ENCODE measurements at places on chromosomes 3 and 15.

GRCh38 chr15:55361048-55361447 lies 42.0 kb downstream of the PIGB start:
- DNase-seq = no peak

GRCh38 chr3:177906126-177906511 lies 630.1 kb upstream of the KCNMB2 start:
- DNase-seq = peak; percentile 42

GRCh38 chr3:133460809-133461208 lies 61.0 kb downstream of the BFSP2 start:
- DNase-seq = no peak

GRCh38 chr15:80266113-80266512 lies 14.1 kb upstream of the CTXND1 start:
- no peak for DNase-seq

- DNase-seq = no peak
These were observed 63.3 kb downstream of the ABHD5 start for GRCh38 chr3:43753741-43754715.

- DNase-seq = no peak
These were observed 20.3 kb upstream of the NRROS start for GRCh38 chr3:196619223-196619622.

GRCh38 chr3:125605756-125606155 lies 10.5 kb upstream of the OSBPL11 start:
- no peak for DNase-seq

- DNase-seq = no peak
These were observed 16.3 kb downstream of the SLC9A9 start for GRCh38 chr3:143831994-143832393.

DNA sequence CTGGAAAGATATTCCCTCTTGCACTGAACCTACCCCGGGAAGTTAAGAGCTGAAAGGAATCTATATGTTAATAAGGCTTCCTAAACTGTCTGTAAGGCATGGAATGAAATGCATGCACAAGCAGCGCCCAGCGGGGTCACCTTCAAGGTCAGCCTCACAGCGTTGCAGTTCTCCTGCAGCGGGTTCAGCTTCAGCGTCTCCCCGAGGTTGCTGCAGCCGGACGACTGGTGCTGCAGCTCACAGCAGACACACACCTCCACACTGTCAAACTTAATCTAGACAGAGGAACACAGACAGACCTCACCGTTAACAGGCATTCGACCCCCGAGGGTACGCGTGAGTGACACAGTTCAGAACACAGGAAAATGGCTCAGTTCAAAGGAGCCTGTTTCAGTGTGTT lies 73.3 kb downstream of the NSMCE3 start:
- no peak for DNase-seq

DNA sequence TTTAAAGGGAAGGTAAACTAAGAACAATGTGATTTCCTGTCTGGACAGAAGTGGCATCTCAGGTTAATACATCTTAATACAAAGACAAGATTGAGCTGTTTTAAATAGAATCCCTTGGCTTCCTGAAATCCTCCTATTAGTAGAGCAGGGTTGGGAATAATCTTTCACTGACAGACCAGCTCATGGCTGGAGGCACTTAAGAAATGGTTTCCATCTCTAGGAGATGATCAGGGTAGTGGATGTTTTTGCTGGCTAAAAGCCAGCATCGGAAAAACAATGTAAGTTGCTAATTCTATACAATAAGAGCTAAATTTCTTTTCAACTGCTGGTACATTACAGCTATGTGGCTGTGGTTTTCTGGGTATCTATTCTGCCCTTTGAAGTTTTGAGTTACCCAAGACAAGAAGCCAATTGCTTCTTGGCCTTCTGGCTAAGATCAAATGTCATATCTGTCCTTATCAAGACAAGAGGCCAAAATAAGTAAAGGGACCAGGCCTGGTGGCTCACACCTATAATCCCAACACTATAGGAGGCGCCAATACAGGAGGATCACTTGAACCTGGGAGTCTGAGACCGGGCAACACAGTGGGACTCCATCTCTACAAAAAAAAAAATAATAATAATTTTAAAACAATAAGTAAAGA lies 49.6 kb downstream of the SHQ1 start:
- DNase-seq = no peak

DNA sequence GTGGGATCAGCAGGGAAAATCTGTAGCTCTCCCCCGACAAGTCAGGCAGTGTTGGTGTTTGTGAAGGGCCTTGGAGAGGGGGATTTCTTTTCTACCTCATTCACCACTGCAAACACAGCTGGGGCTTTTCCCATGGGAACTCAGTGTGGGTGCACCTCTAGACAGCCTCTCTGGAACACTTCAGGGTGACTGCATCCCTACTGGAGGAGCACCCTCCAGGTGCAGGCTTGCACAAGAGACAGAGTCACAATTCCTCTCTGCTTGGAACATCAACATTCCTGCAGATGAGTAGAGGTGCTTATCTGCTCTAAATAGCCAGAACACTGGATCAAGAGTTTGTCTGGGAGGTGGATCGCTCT lies 72.7 kb upstream of the AKAP13 start:
- DNase-seq = no peak

DNA sequence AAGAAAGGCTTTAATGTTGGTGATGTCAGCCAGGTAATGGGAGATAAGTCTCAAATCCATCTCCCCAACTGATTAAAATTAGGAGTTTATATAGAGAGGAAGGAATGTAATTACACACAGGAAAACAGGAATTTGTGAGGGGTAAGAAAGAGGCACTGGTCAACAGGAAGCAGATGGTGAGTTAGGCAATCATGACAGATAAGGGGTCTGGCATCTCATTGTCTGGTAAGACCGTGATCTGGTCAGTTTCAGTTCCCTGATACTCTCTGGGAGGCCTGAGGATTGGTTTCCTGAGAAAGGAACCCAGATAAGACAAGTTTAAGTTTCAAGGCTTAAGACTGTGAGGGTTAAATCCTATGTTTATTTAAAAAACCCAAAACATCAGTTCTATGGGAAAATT lies 414.7 kb upstream of the ARRDC4 start:
- DNase-seq = no peak

- no peak for DNase-seq
These were observed 442.9 kb downstream of the EDEM1 start for GRCh38 chr3:5630406-5630805.

DNA sequence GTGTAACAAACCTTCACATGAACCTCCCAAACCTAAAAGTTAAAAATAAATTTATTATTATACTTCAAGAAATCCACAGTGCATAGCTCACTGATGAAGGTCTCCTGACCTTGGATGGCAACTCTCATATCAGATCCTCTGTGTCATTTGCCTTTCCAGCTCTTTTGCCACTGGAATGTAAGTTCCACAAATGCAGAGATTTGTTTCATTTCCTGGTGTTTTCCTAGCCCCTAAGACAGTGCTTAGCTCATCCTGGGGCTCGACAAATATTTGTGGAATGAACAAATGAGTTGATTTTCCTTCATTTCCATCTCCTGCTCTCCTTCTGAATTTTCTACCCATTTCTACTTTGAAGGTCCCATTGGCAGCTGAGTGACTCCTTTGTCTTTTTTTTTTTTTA lies 56.0 kb downstream of the FRMD4B start:
- DNase-seq = no peak

DNA sequence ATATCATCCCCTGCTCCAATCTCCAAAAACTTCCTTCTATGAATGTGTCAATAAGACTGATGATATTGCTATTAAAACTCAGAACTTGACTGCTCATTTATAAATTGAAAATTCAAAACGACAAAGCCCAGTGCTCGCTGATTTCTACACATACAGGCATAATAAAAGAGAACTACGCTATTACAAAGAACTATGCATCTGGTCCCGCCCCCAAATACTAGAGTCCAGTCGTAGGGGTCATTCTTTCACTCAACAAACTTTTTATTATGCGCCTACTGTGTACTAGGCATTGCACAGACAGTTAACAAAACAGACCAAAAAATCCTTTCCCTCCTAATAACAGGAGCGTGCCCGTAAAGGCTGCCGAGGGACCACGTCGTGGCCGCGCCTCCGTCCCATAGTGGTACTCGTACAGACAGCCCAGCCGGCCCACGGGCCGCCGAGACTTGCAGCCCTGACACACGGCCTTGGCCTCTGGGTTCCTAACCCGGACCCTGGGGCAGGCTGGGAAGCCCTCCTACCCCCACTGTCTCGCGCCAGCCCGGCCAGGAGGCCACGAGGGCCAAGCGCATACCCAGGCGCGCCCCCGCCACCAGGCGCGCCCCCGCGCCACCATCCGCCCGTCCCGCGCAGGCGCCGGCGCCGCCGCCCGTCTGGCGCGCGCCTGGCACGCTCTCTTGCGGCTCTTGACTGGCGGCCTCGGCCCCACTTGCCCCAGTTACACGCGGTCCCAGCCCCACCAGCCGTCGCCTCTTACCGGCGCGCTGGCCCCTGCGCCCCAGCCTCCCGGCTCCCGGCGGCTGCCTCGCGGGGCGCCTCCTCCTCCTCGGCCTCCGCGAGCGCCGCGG lies 757 bp downstream of the AVEN start:
- DNase-seq = peak; percentile 45

GRCh38 chr15:101495334-101496197 lies 6.1 kb upstream of the PCSK6 start:
- peak; percentile 18 for DNase-seq

GRCh38 chr3:141087076-141087777 lies 36.1 kb downstream of the SPSB4 start:
- DNase-seq = no peak

GRCh38 chr3:168453623-168454022 lies 357.9 kb upstream of the GOLIM4 start:
- DNase-seq = no peak

- DNase-seq = no peak
These were observed 35.2 kb downstream of the FAM81A start for GRCh38 chr15:59473226-59473625.

- DNase-seq = no peak
These were observed 243.4 kb downstream of the VPS13C start for GRCh38 chr15:61816856-61817255.

DNA sequence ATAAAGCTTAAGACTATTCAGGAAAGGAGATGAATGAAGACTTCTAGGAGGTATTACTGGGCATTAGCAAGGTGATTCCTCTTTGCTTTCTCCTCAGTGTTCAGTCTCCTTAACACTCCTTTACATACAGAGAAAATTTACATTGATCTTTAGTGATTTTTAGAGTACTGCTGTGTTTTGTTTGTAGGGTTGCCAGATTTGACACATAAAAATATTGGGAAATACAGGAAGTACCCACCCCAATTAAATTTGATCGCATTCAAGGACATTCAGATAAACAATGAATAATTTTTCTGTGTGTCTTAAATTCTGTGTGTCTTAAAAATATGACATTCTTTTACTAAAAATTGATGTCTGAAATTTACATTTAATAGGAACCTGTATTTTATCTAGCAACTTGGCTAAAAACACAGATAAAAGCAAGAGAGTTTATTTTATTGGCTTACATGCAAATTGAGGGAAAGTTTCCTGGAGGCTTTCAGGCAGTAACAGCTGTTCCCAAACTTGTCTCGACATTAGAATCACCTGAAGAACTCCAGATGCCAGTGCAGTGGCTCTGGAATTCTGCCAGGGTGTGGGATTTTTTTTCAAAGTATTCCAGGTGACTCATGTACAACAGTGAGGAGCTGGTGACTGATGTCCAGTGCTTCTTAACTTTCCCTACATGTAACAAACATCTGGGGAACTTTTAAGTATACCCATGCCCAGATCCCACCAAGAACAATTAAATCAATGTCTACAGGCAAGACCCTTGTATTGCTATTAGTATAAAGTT lies 23.4 kb upstream of the PLOD2 start:
- no peak for DNase-seq

GRCh38 chr15:81433462-81433861 lies 59.4 kb upstream of the TMC3 start:
- no peak for DNase-seq

DNA sequence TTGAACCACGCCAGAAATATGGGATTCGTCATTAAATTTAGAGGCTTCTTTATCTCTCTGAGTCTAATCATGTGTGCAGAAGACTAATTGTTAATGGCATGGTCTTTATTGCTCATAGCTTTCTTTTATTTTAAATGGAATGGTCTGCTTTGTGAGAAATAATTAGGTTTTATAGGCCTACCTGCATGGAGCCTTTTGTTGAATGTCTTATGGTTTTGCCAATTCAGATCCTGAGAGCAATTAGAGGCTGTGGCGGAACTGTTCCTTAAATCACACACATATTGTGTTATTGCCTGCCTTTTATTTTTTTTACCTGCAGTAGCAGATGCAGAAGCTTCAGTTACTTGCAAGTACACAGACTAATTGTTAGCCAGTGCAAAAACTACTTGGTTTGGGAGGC lies 306.2 kb downstream of the NLGN1 start:
- DNase-seq = no peak

GRCh38 chr3:69299344-69299743 lies 86.5 kb downstream of the FRMD4B start:
- no peak for DNase-seq

DNA sequence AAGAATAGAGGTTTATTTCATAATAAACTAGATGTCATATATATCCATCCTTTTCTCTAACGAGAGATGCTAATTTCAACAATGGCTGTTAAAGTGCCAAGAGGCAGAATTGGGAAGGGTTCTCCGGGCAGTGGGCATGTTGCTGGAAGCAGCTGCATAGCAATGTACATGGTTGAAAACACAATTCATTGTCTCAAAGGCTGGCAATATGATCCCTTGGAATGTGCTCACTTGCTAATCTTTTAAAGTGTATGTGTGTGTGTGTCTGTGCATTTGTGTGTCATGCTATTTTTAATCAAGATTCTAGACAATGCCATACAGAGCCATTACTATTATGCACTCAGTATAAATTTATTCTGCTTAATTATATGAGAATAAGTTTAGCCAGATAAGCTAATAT lies 1020.3 kb downstream of the NAALADL2 start:
- no peak for DNase-seq

DNA sequence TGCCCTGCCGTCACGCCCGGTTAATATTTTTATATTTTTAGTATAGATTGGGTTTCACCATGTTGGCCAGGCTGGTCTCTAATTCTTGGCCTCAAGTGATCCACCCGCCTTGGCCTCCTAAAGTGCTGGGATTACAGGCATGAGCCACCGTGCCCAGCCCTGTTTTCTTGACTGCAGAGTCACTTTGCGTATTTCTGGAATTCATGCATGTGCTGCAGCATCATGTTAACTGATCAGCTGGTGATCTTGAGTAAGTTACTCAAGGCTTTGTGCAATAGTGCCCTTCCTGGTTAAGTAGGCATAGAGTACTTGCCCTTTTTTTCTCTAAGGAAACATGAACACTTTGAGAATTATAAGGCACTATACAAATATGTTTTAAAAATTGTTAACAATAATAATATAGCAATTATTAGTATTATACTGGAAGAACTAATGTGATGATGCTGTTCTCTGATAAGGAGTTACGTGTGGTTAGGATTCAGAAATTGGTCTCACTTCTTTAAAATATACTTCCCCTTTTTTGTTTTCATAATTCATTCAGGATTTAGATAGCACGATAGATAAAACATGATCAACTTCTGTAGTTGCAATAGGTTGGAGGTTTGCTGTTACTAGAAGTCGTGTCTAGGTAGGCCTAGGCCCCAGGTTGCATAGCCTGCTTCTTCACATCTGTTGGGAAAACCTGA lies 33.6 kb downstream of the GPR171 start:
- DNase-seq = no peak

DNA sequence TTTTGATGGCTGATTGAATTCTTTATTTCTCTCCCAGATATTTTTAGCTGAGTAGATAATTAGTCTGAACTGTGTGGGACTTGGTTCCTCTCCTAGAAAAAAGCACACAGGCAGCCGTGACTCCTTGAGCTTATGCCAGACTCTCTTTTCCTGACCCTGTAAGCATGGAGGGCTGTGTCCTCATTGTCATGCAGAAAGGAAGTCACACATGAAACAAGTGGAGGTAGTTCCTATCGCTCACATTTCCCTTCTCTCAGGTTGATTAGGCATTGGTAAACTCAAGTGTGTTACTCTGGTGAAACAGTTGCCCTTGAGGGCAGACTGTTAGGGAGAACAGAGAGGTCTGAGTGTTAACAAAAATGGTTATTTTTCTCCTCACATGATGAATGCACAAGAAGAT lies 6.3 kb upstream of the RTP4 start:
- no peak for DNase-seq

All from HuH-7.5 (cell line).